Activated CD8-positive, alpha-beta T cell treated with anti-CD3 and anti-CD28 coated beads, Interleukin-2, amount 10 ng/mL, durations not matched to agents 7 days and 5 days (primary cell): ENCODE measurements at places on chromosomes 11 and 22.

GRCh38 chr11:26948881-26949280 is 45.0 kb upstream of the FIBIN start:
- DNase-seq, result no peak

- no peak for DNase-seq
Measured at GRCh38 chr11:9090488-9091043, 833 bp downstream of the SCUBE2 start.

- no peak for DNase-seq
Measured at GRCh38 chr11:120810251-120810650, 213.7 kb upstream of the TBCEL start.

DNA sequence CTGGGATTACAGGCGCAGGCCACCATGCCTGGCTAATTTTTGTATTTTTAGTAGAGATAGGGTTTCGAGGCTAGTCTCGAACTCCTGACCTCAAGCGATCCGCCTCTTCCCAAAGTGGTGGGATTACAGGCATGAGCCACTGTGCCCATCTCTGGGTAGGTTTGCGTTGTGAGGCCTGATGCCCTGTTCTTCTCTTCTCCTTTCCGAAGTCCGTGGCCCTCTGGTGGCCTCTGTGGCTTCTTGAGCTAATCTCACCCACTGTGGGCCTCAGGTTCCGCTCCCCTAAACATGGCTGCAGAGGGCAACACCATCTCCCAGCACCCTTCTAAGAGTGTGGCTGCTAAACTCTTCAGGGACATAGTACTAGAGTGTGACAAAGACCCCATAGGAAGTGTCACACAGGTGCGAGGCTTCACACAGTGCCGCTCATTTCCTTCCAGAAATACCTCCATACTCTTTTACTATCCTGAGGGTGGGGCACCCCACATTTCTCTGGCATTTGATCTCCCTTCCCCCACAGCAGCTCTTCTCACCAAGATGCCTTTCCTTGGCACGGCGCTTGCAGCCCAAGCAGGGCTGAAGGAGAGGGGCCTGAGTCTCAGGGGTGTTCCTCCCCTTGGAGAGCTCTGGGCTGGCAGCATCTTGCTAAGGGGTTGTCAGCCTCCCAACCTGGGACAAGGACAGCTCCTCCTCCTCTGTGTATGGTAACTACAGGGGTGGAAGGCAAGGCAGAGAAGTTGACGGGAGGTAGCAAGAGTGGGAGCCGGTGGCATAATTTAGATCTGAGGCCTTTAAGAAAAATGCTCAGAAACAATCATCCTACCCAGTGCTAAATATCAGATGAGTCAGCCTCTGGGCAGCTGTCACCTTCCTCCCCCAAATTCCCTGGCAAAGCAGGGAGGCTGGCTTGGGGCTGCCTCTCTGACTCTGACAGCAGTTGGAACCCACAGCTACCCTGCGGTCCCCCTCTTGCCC is 6.1 kb downstream of the THY1 start:
- DNase-seq, result no peak

DNA sequence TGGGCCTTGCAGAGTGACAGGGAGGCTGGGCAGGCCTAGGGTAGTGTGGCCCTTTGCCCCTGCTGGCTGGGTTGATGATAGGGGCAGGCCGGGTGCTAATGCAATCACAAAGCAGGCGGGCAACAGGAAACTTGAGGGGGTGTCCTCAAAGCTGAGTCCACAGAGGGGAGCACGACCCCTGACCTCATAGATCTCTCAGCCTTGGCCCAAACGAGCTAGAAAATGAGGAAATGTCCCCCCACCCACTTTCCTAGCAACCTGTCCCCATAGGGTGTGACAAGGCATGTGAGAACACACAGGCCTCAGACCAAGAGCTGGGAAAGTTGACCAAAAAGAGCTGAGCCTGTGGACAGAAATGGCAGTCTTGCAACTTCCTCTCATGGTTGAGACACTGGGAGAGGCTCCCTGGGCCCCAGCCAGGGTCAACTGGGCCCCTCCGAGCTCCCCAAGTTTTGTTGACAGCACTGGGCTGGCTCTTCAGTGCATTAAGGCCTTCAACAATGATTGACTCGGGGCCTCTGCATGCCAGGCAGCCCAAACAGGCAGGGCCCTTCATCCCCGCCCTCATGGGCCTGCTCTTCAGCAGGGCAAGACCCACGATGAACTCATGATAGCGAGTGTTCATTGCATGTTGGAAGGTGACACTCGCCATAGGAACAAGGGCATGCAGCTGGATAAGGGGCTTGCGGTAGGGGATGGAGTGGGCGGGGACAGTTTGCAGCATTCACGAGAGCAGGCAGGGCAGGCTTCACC is 9.8 kb upstream of the SPI1 start:
- no peak for DNase-seq

DNA sequence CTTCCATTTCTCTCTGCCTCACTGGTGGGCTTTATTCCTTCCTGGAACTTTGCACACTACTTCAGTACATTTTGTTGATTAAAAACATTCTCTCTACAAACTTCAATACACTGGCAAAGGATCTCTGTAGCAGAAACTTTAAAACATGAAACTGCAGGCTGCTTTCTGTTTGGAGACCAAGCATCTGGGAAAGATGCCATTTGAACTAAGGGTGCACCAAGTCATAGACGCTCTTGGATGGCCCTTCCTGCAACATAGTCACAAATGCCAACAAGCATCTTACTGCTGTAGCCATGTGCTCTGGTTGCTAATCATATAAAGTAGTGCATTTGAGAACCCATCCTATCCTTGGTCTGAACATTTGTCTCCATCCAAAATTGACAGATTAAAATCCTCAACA is 56.4 kb downstream of the SNX19 start:
- DNase-seq, result no peak

- DNase-seq, result no peak
Measured at GRCh38 chr11:62702246-62702645, 5.0 kb downstream of the BSCL2 start.

DNA sequence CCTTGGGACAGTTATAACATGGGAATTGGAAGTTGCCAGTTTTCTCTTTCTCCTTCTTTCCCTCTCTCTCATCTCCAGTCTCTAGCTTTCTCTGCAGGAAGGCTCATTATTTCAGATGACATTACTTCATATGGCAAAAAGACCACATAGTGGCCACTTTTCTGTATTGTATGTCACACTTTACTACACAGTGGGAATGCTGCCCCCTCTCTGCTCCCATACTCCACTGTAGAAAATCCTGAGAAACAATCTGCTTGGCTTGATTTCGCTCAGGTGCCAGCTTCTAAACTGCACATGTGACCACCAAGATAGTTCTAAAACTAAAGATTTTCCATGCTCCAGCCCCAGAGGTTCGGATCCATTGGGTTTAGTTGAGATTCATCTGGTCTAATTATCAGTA is 860.7 kb upstream of the CCDC90B start:
- no peak for DNase-seq

- DNase-seq, result no peak
Measured at GRCh38 chr22:44927463-44928135, 82.2 kb downstream of the PHF21B start.

- DNase-seq, result peak; percentile 19
Measured at GRCh38 chr11:31813391-31814175, 2.5 kb upstream of the PAX6 start.

- no peak for DNase-seq
Measured at GRCh38 chr11:12547953-12548650, 126.1 kb upstream of the TEAD1 start.

- DNase-seq, result no peak
Measured at GRCh38 chr11:45603946-45604682, 61.3 kb downstream of the CHST1 start.

- DNase-seq, result no peak
Measured at GRCh38 chr11:19659529-19659928, 53.1 kb upstream of the NAV2 start.

GRCh38 chr11:26851291-26851690 is 129.4 kb upstream of the SLC5A12 start:
- DNase-seq, result no peak

DNA sequence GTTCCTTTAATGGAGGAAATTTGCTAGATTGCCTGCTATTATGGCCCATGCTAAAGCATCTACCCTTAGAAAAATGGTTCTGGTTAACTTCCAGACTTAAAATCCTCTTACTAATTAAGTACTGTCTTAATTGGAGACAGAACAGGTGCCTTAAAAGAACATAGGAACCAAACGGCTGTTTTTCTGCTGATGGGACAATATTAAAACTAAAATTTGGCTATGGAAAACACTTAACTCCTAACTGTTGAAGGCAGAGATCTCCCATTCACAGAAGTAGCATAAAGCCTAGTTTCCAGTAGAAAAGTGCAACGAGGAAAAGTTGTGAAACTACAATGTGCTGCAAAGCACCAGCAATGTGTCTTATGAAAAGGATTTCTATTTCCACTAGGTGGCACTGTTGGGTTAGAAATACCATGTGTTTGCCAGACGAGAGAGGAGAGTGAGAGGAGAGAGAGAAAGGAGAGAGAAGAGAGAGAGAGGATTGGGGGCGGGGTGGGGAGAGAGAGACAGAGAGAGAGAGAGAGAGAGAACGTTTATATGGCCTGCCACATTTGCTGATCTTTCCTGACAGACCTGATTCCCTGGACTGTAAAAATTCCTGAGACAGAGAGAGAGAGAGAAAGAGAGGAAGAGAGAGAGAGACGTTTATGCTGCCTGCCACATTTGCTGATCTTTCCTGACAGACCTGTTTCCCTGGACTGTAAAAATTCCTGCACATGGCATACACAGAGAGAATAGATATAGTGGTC is 51.5 kb downstream of the FAM181B start:
- DNase-seq, result peak; percentile 35

DNA sequence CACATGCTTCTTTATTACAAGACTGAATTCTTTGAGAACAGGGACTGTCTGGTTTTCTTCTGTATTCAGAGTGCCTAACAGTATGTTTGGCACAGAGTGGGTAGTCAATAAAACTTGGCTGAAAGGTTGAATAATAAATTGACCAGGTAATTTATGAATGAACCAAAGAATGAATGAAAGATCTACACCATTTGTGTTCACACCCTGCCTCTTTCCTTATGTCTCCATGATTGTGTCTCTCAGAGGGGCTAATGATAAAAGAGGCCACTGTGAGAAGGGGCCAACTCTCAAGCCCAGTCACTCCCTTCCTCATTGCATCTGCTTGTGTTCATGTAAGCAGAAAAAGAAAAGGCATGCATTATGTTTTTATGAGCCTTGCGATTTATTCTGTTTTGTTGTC is 569.7 kb upstream of the TENM4 start:
- DNase-seq, result no peak

DNA sequence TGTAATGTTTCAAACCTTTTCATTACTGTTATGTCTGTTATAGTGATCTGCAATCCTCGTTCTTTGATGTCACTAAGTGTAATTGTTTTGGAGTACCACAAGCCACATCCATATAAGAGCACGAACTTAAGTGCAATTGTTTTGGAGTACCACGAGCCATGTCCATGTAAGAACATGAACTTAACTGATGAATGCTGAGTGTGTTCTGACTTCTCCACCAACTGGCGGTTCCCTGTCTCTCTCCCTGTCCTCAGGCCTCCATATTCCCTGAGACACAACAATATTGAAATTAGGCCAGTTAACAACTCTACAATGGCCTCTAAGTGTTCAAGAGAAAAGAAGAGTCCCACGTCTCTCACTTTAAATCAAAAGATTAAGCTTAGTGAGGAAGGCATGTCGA is 23.5 kb downstream of the TESMIN start:
- DNase-seq, result no peak

- no peak for DNase-seq
Measured at GRCh38 chr11:69913591-69914285, 94.5 kb upstream of the FGF3 start.

DNA sequence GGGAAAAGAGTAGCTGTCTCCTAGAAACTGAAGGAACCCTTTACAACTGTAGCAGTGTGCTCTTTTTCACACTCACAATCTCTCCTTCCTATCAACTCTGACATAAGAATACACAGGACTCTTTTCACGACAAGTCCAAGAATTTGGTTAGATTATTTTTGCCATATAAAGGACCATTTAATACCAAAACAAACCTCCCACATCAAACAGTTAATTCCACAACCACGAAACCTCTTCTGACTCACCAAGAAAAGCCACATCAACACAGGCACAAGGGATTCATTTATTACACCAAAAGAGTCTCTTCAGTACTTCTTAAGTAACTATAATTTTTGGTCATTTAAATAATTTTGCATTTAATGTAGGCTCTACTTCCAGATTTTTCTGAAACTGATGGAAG is 222.6 kb upstream of the PITPNB start:
- DNase-seq, result no peak

GRCh38 chr22:49866646-49867045 is 13.0 kb downstream of the ZBED4 start:
- no peak for DNase-seq

GRCh38 chr22:39176714-39177455 is 24.4 kb upstream of the CBX7 start:
- no peak for DNase-seq

GRCh38 chr11:17954395-17955252 is 58.2 kb downstream of the SERGEF start:
- DNase-seq, result no peak

- no peak for DNase-seq
Measured at GRCh38 chr11:82267186-82267585, 466.5 kb downstream of the FAM181B start.

DNA sequence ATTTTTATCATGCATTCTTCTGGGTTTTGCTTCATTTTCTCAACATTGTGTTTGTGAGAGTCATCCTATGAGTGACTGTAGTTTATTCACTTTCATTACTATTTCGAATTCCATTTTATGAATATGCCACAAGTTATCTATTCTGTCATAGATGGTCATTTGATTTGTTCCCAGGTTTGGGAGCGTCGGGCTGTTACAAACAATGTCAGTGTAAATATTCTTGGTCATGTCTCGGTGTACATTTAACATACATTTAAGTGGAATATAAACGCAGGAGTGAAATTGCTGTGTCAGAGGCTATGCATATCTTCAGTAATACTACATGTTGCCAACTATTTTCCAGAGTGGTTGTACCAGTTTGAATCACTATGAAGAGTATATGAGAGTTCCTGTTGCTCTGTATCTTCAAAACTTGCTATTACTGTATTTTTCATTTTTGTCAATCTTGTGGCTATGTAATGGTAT is 2.4 kb downstream of the TRIM44 start:
- DNase-seq, result no peak

- no peak for DNase-seq
Measured at GRCh38 chr22:49833340-49834007, 5.8 kb upstream of the BRD1 start.

GRCh38 chr22:36546092-36546804 is 17.3 kb upstream of the EIF3D start:
- peak; percentile 50 for DNase-seq

GRCh38 chr11:128865490-128865889 is 1.6 kb downstream of the KCNJ1 start:
- DNase-seq, result no peak

DNA sequence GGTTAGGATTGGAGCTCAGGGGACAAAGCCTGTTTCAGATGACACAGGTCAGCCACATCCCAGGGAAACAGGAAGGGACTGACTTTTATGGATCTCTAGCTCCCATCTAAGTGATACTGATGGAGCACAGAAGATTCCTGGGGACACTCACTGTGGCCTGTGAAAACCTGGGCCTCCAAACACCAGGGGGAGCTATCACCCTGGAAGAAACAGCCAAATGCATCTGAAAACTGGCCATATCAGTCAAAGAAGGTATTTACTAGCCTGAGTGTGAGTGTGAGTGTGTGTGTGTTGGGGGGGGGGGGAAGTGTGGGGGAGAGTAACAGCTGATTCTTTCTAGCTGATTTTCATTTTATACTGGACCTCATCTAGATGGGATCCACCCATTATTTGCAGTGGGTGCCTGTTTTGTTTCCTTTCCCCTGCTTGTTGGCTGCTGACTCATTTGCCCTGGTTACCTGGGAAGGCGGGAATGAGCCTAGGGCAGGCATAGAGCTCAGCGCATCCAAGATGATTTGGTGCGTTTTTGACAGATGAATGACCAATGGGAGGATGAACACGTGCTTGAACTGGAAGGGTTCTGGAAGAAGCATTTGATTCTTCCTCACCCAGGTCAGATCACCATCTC is 284.0 kb downstream of the KIRREL3 start:
- peak; percentile 47 for DNase-seq
